ENCODE measurements at places on chromosomes 3 and 15.

DNA sequence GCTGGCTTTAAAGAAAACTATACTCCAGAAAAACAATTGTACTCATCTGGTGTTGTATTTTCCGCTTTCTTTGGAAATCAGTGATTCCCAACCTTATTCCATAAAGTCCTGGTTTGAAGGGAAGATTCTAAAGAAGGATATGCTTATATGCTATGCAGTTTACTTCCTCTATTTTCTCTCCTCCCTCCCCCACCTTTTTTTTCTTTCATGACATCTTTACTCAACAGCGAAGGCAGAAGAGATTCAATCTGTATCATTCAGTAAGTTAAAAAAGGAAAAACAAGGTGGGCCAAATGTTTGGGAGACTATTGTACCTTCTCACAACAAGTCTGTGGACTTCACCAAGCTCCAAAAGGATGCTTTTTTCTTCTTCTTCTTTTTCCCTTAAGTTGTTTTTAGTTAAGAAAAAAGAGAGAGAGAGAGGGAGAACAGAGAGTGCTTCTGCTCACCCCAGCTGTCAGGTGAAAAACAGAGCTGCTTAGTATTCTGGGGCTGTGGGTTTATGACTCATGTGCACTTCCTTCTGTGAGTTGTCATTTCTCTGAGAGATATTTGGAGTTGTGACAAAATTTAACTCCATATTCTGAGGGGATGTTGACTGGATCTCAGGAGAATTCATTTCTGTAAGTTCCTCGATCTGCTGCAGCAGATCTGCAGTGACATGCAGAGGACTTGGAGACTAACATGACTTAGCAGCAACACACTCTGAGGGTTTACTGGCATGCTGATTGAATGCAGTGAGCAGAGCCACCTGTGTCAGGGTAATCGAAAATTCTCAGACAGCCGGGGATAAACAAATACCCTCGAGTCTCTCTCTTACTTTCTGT is 70.7 kb downstream of the SSR3 start:
- no peak for DNase-seq

DNA sequence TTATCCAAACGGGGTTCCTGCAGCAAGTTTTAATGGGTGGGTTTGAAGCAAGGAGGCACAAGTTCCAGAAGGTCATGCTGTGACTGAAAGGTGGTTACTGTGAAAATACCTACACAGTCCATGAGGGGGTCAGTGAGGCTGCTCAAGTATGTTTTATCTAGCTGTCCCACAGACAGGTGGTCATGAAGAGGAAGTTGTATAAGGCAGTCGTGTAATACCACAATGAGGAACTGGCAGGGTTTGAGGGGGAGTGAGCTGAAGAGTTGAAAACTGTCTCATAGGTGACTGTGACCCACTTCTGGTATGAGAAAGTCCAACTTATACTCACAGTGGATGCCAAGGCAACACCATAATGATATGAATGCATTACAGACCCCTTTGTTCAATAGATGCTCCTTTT is 856.8 kb downstream of the OTOL1 start:
- DNase-seq, result no peak

- no peak for DNase-seq
Measured at GRCh38 chr3:107769882-107770281, 247.1 kb downstream of the BBX start.

- DNase-seq, result no peak
Measured at GRCh38 chr3:167148136-167148535, 232.0 kb downstream of the ZBBX start.

- peak; percentile 44 for DNase-seq
Measured at GRCh38 chr3:60399861-60400845, 851.1 kb downstream of the FHIT start.

DNA sequence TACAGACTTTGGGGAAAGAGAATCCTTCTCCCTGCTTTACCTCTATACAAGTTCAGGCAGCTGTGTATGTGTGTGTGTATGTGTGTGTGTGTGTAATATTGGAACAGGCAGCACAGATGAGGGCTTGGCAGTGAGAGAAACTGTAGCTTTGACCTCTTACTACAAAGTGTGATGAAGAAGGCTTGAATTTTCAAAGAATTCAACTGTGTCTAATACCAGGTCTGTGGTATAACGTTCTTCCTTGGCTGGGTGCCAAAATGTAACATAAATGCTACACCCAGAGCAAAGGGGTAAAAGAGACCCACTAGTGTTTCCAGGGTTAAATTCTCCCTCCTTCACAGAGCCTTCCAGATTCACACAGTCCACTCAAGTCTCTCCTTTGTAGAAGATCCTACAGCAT is 51.1 kb downstream of the CHST2 start:
- no peak for DNase-seq

DNA sequence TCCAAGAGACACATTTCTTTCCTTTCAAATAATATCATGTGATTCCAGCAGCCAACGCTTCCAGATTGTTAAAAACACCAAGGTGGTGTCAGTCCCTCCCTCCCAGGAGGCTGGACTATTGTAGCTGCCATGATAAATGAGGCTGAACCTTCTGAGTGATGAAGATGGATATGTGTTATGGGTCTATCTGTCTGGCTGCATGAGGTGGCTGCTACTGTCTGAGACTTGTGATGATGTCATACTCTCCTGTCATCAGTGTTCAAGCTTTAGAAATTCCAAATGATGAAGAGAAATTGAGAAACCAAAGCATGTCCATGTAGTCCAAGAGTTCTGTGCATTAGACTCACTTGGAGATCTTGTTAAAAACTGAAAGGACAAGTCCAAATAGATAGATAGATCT is 683.0 kb downstream of the NTRK3 start:
- DNase-seq, result no peak

- peak; percentile 84 for DNase-seq
Measured at GRCh38 chr3:146646261-146646660, 41.1 kb upstream of the PLSCR5 start.

- no peak for DNase-seq
Measured at GRCh38 chr15:94793641-94794040, 562.3 kb downstream of the MCTP2 start.

GRCh38 chr3:77319711-77320110 is 279.8 kb downstream of the ROBO2 start:
- DNase-seq, result no peak

GRCh38 chr15:63462088-63462487 is 42.3 kb upstream of the USP3 start:
- no peak for DNase-seq

DNA sequence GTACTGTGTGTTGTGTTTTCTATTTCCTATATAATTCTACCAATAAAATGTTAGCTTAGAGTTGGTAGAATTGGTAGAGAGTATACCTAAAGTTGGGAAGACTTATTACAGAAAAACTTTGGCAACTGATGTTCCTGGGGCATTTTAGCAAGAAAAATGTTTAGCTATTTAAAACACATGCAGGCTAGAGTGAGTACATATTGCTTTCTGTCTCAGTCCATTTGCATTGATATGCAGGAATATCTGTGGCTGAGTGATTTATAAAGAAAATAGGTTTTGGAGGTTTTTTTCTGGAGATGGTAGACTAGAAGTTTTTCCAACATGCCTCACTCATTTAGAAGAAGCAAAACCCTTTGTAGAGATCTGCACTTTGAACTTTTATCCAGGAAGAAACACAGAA is 30.4 kb upstream of the OR5K1 start:
- DNase-seq, result no peak

- DNase-seq, result no peak
Measured at GRCh38 chr3:126851934-126852333, 131.0 kb upstream of the PLXNA1 start.

- no peak for DNase-seq
Measured at GRCh38 chr3:187465503-187465902, 97.3 kb downstream of the RTP4 start.
